ENCODE measurements at places on chromosomes 5 and 9. TPM values are rescaled to one million over a fixed set of nuclear protein-coding genes. Genes with fewer than 3 reads are reported as not detected.
A peak's percentile ranks its signal among the peaks of the same experiment; 100 is the strongest.

- H3K4me3 ChIP-seq = no peak overlapping the region
- H3K27ac ChIP-seq = no peak overlapping the region
- H3K27me3 ChIP-seq = no peaks in the 10 kb centered on the region
- DNase-seq = no peak
- H3K4me1 ChIP-seq = no peaks in the 10 kb centered on the region
These were observed 28.2 kb downstream of the RNF130 start for GRCh38 chr5:180043377-180043776.

DNA sequence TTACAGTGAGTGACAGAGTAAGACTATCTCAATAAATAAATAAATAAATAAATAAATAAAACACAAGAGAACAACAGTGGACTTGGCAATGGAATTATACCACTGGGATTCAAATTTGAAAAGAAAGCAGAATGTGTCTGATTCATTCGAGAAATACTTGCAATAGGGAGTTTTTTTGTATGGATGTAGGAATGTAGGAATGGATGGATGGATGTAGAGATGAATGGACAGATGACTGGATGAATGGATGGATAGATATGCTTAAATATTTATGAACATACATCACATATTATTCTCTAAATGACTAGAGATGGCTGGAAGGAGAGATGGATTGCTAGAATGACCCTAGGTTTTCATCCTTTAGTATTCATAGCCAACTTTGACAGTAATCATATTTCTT, 22.0 kb upstream of the CEMIP2 start:
- H3K36me3 ChIP-seq = no peaks in the 10 kb centered on the region
- no peaks in the 10 kb centered on the region for H3K4me1 ChIP-seq
- no peaks in the 10 kb centered on the region for H3K27me3 ChIP-seq
- H3K4me3 ChIP-seq = no peak overlapping the region
- no peak for DNase-seq
- H3K27ac ChIP-seq = no peak overlapping the region

DNA sequence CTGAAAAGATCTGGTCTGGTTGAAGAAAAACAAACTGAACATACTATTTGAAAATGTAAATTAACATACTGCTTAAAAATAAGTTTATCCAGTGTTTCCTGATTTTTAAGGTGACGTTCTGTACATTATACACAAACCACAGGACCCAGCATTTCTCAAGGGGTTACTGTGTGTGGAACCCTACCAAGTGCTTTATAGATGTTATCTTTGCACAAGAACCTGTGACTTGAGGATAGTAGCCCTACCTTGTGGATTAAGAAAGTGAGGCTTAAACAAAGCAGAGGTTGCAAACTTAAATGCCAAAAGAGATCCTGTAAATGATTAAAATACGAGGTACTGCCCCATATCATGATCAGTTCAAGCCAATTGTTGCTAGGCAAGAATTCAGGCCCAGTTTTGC, 4.7 kb downstream of the KLF9 start:
- H3K27ac ChIP-seq = peak overlapping the region; percentile 100
- peaks cover 5% of the 10 kb centered on the region for H3K4me1 ChIP-seq
- H3K4me3 ChIP-seq = peak overlapping the region; percentile 72

The IFNA13 gene
- not detected for total RNA-seq

GRCh38 chr9:125405938-125406809, 144.5 kb downstream of the GAPVD1 start:
- no peak overlapping the region for H3K27ac ChIP-seq
- H3K27me3 ChIP-seq = no peaks in the 10 kb centered on the region
- no peak overlapping the region for H3K4me3 ChIP-seq
- no peak for DNase-seq
- no peaks in the 10 kb centered on the region for H3K36me3 ChIP-seq

DNA sequence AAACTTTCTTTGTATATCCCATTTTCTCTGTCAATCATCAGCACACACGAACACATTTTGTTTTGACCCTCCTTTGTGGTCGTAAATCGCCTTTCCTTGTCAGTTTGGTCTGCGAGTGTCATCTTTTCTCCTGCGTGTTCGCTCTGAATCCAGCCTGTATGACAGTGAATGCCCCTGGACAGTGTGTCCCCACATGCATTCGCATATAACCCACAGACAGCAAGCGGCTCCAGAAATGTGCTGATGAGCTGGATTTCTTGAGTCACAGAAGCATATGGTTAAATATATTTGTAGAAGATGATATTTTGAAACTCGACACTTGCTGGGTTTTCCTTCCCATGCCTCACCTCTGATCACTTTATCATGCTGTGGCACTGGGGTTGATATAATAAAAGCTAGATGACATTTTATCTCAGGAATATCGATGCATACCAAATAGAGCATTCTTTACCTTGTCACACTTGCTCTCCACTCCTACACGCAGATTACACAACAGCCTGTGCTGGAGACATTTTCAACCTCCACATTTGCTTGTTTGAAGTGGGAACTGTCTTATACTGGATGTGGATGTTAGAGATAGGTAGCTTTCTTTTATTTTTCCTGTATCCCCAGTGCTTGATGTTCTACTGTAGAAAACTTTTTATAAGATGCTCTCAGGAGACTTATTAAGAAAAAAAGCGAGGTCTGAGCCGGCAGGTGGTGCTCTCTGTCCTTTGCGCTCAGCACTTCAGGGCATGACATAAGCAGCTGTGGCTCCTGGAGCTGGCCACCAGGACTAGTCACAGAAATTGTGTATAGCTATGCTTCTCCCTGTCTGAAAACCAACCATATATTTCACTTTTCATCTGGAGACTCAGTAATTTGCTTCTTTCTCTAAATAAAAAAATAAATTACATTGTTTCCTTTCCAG, 215.1 kb downstream of the SH3GL2 start:
- no peaks in the 10 kb centered on the region for H3K36me3 ChIP-seq
- no peaks in the 10 kb centered on the region for H3K27me3 ChIP-seq
- no peaks in the 10 kb centered on the region for H3K4me1 ChIP-seq

The DND1 gene
- total RNA-seq = 0.28 TPM

The LHX6 gene
- 19.5 TPM for total RNA-seq

DNA sequence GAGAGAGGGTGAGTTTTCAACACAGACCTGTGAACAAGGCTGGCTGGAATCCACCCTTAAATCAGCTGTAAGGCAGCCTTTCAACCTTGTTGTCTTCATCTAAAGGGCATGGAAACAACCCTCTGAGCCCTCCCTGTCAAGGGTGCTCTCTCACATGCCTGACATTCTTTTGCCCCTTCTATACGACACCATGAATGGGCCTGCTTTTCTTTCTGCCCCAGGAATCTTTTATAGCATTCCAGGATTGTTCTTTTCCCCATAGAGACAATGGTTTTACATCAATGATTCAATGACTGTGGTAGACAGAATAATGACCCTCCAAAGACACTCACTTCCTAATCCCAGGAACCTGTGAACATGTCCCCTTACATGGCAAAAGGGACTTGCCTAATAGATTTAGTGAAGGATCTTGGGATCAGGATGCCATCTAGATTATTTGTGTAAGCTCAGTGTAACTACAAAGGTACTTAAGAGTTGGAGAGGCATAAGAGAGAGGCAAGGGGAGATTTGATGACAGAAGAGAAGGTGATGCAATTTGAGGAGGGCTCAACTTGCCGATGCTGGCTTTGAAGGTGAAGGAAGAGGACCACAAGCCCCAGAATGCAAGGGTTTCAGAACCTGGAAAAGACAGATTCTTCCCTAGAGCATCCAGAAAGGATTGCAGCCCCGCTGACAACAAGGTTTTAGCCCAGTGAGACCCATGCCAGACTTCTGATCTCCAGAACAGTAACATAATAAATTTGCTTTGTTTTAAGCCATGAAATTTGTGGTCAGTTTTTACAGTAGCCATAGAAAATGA, 29.2 kb upstream of the HMHB1 start:
- H3K27ac ChIP-seq = no peak overlapping the region
- no peak overlapping the region for H3K4me3 ChIP-seq
- no peaks in the 10 kb centered on the region for H3K36me3 ChIP-seq
- DNase-seq = no peak

Data from uterus (tissue), 4 donors.